ENCODE measurements at places on chromosomes 1 and 21.

DNA sequence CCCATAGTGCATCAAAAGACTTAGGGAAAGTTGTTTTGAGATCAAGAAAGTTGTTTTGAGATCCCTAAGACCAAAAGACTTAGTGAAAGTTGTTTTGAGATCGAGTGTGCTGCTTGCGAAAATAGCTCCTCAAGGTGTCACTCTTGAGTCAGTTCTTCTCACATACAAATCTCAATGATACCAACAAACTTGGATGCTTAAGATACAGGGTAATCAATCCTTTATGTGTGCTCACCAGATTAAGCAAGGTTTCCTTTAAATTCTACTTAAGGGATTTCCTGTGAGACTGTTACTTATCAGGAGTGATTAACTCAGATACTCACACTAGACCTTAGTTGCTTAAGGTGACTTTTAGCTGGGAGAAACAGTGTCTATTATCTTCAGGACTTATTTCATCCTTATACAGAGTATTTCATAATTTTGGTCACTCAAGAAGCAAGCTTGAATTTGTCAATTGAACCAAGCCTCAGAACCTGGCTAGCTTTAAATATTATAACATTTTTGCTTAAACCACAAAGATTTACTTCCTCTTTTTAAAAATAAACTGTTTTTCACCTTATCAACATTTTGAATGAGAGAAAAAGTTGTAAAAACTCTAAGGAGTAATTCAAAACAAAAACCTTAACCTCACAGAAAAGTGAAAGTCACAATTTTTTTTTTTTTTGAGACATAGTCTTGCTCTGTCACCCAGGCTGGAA lies 8.0 kb upstream of the RLF start:
- DNase-seq, result no peak

DNA sequence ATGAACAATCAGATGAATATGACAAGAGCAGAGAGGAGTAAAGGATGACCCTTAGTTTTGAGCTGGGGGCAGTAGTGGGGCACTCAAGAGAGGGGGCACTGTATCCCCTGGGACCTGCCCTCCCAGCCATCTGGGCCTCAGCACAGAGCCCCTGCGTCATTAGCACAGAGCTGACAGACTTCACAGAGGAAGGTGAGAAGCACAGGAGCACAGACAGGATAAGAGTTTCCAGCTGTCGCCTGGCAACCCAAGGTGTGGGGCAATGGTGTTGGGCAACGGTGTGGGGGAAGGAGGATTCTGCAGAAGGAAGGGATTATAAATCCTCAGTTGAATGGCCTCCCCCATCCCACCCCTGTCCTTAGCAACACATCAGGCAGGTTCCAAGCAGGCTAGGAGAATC lies 30.2 kb downstream of the RAB3B start:
- DNase-seq, result no peak

DNA sequence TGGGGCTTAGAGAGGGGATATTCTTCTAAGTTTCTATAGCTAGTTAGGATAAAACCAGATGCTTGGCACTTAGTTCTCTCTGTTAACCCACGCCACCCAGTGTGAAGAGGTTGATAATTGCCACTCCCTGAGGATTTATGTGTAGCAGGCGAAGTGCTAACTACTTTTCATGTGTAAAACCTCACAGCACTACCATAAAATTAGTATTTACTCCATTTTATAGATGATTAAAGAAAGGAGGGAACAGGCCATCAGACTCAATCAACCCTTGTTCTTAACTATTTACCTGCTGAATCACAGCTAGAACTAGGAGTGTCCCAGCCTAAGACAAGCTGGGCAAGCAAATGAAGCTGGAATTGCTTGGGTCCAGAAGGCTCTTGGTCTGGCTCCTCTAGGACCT lies 8.9 kb downstream of the LIN28A start:
- no peak for DNase-seq

GRCh38 chr1:198007687-198008607 lies 90.8 kb downstream of the LHX9 start:
- no peak for DNase-seq

GRCh38 chr1:213782941-213783672 lies 204.7 kb upstream of the PROX1 start:
- no peak for DNase-seq

- no peak for DNase-seq
Observed at GRCh38 chr1:48103495-48103894, 106.3 kb upstream of the TRABD2B start.

DNA sequence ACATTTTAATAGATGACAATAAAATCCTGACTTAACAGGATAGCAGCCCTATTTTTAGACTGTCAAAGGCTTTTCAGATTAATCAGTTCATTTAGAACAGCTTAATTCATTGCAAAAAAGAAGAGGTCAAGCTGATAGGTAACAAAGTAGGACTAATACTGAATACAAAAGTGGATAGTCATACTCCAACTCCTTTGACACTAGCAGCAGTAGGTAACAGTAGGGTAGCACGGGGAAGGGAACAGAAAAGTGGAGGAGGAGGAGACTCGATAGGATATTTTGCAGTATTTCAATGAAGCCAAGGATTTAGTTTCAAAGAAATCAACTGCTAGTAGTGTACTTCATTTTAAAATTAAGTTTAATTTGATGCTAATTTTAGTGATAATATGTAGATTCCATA lies 51.1 kb downstream of the USP1 start:
- DNase-seq, result no peak

GRCh38 chr1:116179419-116179818 lies 68.2 kb downstream of the MAB21L3 start:
- DNase-seq, result no peak

GRCh38 chr1:178283409-178283808 lies 189.5 kb downstream of the RASAL2 start:
- no peak for DNase-seq

GRCh38 chr1:119159111-119159510 lies 18.7 kb upstream of the WARS2 start:
- DNase-seq, result no peak

DNA sequence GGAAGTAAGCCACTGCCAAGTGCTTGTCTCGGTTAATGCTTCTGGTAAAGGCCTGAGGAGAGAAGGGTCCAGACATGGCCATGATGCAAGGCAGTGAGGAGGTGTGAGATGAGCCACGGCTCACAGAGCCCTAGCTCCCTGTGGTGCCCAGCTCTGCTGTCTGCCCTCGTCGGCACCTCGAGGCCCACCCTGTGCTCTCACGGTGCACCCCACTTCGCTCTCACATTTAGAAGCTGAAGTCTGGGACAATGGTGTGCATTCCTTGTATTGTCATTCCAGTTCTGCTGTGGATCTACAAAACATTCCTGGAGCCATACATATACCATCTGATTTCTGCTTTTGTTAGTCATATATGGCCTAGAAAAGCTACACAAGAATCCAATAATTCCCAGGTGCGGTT lies 3.3 kb downstream of the NCF2 start:
- DNase-seq, result no peak

GRCh38 chr1:150536836-150537731 lies 12.1 kb upstream of the ADAMTSL4 start:
- DNase-seq, result peak; percentile 14

DNA sequence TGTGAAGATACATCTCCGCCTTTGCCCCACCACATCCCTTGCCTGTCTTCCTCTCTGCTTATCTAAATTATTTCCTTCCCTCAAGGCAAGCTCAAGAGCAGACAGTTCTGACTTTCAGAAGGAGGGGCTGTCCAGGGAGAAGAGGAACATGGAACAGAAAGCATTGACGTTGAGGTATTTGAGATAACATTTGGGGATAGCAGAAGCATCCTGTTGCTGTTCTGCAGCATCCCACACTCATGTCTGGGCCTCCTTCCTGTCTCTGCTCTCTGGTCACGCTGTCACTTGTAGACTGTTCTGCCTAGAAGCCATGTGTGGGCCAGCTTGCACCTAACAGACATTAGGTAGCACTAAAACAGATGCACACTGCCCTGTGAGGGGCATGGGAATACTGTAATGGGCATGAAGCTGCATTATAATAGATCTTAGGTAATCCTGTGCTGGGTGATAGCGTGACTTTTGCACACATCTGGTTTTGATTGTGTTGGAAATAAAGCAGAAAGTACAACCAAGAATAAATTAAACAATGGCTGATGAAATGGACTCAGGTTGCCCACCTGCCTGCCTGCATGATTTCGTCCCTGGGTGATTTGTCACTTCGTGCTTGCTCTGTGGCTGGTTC lies 660 bp upstream of the RD3 start:
- peak; percentile 11 for DNase-seq

DNA sequence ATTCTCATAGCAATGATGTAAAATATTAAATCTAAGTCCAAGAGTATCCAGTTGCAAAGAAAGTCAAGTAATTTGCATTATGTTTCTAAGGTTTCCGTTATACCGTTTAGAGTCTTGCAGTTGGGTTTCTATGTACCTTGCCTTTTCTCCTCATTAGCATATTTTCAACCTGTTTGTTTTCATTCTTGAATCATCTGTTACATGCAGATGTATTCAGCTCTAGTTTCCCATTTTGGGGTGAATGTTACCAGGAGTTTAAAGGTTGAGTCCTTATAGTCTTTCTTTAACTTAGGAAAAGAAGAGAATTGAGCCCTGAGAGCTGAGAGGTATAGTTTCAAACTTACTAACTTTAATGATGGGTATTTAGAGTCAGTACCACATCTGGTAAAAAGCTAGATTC lies 139.9 kb downstream of the NFIA start:
- DNase-seq, result no peak

- DNase-seq, result no peak
Observed at GRCh38 chr1:172616195-172616594, 42.7 kb upstream of the FASLG start.

GRCh38 chr1:74502432-74502831 lies 10.0 kb downstream of the LRRC53 start:
- DNase-seq, result no peak

- no peak for DNase-seq
Observed at GRCh38 chr1:113178106-113178505, 105.1 kb downstream of the LRIG2 start.

DNA sequence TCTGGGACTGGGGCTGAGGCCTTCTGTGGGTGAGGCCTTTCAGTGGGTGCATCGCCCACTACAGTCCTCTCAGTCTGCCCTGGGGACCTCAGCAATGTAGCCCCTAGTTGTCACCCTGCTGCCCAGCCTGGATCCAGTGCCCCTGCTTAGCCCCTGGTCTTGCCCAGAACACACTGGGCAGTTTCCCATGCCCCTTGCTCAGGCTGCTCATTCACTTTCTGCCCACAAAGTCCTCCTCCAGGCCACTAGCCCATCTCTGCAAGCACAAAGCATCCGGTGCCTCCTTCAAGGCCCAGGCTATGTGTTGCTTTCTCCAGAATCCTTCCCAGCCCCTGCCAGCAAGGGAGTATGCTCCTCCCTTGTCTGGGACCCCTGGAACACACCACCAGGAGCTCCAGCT lies 5.4 kb upstream of the ADORA1 start:
- no peak for DNase-seq

DNA sequence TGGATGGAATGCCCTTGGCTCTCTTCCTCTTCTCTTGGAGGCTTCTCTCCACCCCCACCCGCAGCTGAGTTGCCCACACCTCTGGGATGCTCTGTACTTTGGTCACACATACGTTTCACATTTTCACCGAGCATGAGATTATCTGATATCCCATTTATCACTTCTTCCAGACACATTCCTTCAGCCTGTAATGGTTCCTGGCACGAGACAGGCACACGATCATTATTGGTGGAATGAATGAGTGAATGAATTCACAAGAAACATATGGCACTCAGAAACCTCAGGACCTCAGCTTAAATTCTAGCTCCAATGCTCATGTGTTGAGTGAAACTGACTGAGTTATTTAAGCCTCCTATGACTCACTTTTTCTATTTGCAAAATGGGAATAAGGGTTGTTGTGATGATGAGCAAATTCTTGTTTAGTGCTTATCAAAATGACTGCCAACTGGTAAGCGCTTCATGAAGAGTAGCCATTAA lies 242.7 kb upstream of the JUN start:
- no peak for DNase-seq

- no peak for DNase-seq
Observed at GRCh38 chr1:164830628-164831027, 271.6 kb downstream of the PBX1 start.

DNA sequence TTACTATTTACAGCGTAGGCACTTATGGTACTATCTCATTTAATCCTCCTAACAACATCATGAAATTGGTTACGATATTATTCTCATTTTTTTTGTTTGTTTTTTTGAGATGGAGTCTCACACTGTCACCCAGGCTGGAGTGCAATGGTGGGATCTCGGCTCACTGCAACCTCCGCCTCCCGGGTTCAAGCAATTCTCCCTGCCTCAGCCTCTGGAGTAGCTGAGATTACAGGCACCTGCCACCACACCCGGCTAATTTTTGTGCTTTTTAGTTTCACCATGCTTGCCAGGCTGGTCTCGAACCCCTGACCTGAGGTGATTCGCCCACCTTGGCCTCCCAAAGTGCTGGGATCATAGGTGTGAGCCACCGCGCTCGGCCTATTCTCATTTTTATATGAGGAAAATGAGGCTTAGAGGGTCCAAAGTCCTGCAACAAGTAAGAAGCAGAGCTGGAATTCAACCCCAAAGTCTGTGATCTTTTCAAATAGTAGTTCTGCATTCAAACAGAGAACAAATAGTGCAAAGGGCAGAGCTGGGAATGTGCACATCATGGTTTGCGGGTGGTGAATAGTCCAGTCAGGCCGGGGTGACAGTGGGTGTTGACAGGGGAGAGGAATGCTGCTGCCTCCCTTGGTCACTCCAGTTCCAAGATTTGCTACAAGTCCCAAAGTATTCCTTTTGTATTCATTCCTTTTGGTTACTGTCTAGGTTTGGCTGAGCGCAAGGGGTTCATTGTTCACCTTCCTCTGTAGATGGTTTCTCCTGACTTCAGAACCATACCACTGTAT lies 4.6 kb downstream of the PRUNE1 start:
- no peak for DNase-seq

- DNase-seq, result no peak
Observed at GRCh38 chr1:63319046-63320021, 3.0 kb upstream of the FOXD3 start.

DNA sequence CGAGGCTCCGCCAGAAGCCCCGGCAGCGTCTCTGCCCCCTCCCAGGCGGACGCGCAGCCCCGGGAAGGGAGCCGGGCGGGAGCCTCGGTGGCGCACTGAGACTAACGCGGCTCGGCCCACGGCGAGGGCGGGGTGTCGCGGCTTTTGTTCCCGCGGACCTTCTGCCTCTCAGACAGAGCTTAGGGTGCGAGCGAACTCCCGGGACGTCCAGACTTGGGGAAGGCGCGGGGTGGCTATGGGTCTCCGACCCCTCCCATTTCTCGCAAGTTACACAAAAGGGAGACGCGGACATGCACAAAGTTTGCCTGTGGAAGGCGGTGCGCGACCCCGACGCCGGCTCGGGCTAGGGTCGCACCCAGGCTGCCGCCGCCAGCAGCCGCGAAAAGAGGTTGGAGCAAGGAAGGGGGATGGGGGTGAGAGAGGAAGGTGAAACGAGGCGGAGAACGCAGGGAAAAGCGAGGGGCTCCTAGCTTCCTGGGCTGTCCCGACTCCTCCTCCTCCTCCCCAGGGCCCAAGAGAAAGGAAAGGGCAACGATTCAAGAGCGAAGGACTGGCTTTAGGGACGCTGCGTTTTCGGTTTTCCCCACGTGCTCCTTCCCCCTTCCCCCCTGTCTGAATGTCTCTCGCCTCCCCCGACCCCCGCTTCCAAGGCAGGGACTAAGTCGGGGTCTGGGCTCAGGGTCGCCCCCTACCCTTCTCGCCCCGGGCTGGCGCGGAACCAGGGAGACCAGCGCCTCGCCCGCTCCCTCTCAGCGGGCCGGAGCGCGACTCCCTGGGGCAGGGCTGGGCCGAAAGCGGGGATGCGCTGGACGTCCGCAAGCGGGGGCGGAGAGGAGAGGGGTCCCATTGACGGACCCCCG lies 729 bp downstream of the APP start:
- peak; percentile 85 for DNase-seq

GRCh38 chr1:234205966-234206365 lies 167.3 kb upstream of the COA6 start:
- DNase-seq, result no peak

GRCh38 chr1:26597629-26598039 lies 68.1 kb downstream of the RPS6KA1 start:
- DNase-seq, result no peak
